ENCODE measurements at places on chromosomes 16 and 17. TPM values are rescaled to one million over a fixed set of nuclear protein-coding genes. Genes with fewer than 3 reads are reported as not detected.

Gene TM4SF5
- 0.53 TPM for total RNA-seq

Gene KRT40
- total RNA-seq, result 0.23 TPM

Gene TSPOAP1
- total RNA-seq, result 29.1 TPM

Gene RPA1
- total RNA-seq, result 36.1 TPM

Gene TLK2
- total RNA-seq, result 64.8 TPM

Gene KAT2A
- total RNA-seq, result 34.3 TPM

Gene CDRT15L2
- not detected for total RNA-seq

Gene ZMYND15
- 0.99 TPM for total RNA-seq

Gene TEX14
- 0.29 TPM for total RNA-seq

Gene CHD9NB
- 10.1 TPM for total RNA-seq

Gene CD19
- total RNA-seq, result 1.6 TPM

Gene LPO
- total RNA-seq, result not detected

Gene ASIC2
- 4.5 TPM for total RNA-seq

Gene EIF3C
- 279 TPM for total RNA-seq

Gene HOXB4
- 14.2 TPM for total RNA-seq

Gene KRT20
- total RNA-seq, result 0.23 TPM

Gene CFAP97D1
- not detected for total RNA-seq

Gene GCGR
- 14.0 TPM for total RNA-seq

Gene SMTNL2
- 95.6 TPM for total RNA-seq

Gene KRTAP1-5
- total RNA-seq, result not detected

Gene COL1A1
- total RNA-seq, result 1,442 TPM

Gene CCR7
- 0.76 TPM for total RNA-seq

Gene OMG
- total RNA-seq, result not detected

Gene ITGB4
- 9.5 TPM for total RNA-seq

Gene NPB
- total RNA-seq, result 1.3 TPM

Measured in metanephros (tissue), 2 donors.